ENCODE measurements at places on chromosomes 5 and 9. TPM values are rescaled to one million over a fixed set of nuclear protein-coding genes. Genes with fewer than 3 reads are reported as not detected.

Gene HAVCR2
- total RNA-seq = 0.42 TPM

Gene ASS1
- total RNA-seq = 2.0 TPM

Gene PCDHGA8
- total RNA-seq = 0.95 TPM

Gene MYMK
- total RNA-seq = not detected
